ENCODE measurements at places on chromosomes 7 and 10. TPM values are rescaled to one million over a fixed set of nuclear protein-coding genes. Genes with fewer than 3 reads are reported as not detected.

- peak; percentile 90 for DNase-seq
Observed at GRCh38 chr10:110460111-110460809, 37.4 kb upstream of the DUSP5 start.

- DNase-seq: no peak
Observed at GRCh38 chr10:71072823-71073210, 139.6 kb upstream of the UNC5B start.

GNGT1 gene
- total RNA-seq: not detected

MINDY4 gene
- total RNA-seq: 14.8 TPM

DNA sequence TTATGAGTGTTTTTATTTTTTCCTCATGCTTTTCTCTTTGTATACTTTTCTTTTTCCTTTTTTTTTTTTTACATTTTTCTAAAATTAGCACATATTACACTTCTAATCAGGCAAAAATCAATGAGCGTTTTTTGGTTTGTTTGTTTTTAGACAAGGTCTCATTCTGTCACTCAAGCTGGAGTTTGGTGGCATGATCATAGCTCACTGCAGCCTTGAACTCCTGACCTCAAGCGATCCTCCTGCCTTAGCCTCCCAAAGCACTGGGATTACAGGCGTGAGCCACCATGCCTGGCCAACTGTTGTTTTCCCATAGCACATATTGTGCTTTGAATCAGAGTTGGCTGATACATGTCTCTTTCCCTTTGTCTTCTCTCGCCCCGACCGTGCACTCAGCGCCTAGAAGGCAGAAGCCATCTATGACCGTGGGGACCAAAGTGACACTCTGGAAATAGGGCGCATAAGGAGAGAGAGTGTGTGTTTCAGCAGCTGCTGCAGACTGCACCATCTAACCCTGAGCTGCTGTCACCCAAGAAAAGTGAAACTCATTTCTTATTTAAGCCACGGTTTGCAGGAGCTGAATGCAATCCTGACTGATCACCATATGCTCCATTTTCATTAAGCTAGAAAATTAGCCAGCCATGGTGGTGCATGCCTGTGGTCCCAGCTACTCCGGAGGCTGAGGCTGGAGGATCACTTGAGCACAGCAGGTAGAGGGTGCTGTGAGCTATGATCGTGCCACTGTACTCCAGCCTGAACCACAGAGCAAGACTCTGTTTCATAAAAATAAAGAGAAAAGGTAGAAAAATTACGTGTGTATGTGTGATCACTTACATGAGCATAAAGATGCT, 41.4 kb upstream of the GTF2I start:
- DNase-seq: no peak

- DNase-seq: no peak
Observed at GRCh38 chr7:94351703-94352102, 43.0 kb upstream of the COL1A2 start.

ARHGAP22 gene
- 4.0 TPM for total RNA-seq

DNA sequence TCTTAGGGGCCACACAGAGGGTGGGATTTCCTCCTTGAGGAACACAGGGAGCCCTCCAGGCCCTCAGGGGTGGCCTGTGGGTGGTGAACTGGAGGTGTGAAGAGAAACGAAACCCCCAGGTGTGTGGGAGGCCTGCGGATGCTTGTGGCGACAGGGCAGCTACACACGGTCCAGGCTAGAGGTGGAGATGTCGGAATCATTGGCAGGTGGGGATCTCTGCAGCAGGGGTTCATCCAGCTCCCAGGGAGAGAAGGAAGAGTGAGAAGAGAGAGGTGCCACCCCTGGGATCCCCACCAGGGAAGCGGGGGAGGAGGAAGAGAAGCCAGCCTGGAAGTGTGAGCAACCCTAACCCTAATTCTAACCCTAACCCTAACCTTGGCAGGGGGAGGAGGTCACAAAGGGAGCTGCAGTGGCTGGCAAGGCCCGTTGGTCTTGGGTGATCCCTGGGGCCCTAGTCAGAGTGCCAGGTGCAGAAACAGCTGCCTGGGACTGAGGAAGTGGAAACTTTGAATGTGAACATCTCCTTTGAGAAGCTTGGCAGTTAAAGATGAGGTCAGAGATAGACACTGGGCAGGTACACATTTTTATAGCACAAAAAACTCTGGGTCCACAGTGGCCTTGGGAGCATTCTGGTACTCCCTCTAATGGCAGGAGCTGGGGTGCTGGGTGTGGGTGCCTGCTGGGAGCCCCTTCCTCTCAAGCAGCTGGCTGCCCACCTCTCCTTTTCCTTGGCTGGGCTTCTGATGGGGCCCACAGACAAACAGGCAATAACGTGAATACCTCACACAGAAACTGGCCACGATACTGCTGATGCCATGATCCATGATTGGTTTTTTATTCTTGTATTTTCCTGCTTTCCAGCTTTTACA, 6.8 kb upstream of the AEBP1 start:
- DNase-seq: no peak

Data from PC-9 (cell line).